ENCODE measurements at places on chromosomes 11 and 22.

- no peak for DNase-seq
Measured at GRCh38 chr11:43842021-43842420, 38.6 kb upstream of the ALKBH3 start.

GRCh38 chr11:130448416-130449309 is at the start of gene ADAMTS15:
Gene ADAMTS15, plus strand, starts transcription at chr11:130448645. Its CDS starts 329 bp downstream, at chr11:130448974.
- DNase-seq: peak; percentile 67

DNA sequence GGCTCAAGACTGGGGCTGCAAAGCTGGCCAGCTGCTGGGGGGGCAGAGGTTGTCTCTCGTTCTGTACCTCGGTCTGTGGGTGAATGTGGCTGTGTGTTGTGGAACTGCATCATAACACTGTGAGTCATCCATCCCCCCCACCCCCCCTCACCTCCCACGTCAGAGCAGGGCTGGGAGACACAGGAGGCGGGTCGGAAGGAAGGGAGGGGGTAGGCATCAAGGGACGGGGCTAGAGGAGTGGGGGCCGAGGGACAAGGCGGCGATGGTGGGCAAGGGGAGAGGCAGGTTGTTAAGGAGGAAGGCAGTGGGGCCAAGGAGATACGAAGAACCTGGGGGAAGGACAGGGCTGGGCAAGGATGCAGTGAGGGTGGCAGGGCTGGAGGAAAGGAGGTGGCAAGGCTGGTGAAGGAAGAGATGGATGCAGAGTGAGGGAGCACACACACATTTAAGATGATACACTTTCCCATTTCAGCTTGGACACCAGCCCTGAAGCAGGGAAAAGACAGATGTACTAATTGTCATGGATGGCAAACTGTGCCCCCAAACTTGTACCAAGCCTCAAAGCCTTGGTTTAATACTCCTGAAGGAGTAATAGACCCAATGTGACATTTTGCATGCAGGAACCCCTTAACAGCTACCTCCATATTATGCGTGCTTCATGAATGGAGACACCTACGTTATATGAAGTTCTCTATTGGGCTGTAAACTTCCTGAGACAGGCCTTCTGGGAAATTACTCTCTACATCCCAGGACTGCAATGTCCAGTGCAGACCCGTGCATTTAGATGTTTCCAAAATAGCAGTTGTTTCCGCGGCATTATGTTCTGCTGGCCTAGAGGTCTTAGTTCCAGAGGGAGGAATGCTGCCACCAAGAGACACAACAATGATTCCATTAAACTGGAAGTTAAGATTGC is at the start of gene YPEL4:
TSS of gene YPEL4 (minus strand) at position 87 of the 913 bp plus-strand sequence. CDS start 2,805 bp downstream, outside the sequence.
- peak; percentile 72 for DNase-seq

- no peak for DNase-seq
Measured at GRCh38 chr11:119788096-119788883, 59.3 kb upstream of the NECTIN1 start.

DNA sequence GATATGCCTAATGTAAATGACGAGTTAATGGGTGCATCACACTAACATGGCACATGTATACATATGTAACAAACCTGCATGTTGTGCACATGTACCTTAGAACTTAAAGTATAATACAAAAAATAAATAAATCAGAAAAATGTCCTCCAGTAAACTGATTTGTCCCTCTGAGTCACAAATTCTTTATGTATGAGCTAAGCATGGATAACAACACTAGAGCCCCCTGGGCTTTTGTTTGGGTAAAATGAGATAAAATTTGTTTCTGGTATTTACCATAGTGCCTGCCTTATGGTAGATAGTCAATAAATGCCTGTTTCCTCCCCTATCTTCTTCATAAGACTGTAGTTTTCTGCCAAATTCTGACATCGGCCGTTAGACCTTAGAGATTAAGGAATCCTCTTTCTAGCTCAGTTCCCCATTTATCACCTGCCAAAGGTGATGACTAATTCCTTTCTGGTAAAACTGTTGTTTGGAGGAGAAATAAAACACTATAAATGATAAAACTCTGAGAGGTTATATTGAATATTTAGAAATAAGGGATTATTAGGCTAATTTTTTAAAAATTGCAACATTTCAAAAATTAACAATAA is 43.6 kb upstream of the LUZP2 start:
- no peak for DNase-seq

GRCh38 chr11:91998481-91998880 is 226.1 kb upstream of the FAT3 start:
- no peak for DNase-seq

DNA sequence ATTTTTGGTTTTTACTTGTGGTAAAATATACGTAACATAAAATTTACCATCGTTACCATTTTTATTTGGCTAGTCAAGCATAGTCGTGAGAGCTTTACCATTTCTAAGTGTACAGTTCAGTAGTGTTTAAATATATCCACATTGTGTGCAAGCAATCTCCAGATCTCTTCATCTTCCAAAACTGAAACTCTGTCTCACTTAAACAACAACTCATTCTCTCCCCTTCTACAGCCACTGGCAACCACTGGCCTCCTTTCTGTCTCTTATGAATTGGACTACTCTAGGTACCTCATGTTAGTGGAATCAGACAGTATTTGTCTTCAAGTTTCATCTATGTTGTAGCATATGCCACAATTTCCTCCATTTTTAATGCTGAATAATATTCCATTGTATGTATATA is 37.4 kb downstream of the SMC1B start:
- DNase-seq: no peak

DNA sequence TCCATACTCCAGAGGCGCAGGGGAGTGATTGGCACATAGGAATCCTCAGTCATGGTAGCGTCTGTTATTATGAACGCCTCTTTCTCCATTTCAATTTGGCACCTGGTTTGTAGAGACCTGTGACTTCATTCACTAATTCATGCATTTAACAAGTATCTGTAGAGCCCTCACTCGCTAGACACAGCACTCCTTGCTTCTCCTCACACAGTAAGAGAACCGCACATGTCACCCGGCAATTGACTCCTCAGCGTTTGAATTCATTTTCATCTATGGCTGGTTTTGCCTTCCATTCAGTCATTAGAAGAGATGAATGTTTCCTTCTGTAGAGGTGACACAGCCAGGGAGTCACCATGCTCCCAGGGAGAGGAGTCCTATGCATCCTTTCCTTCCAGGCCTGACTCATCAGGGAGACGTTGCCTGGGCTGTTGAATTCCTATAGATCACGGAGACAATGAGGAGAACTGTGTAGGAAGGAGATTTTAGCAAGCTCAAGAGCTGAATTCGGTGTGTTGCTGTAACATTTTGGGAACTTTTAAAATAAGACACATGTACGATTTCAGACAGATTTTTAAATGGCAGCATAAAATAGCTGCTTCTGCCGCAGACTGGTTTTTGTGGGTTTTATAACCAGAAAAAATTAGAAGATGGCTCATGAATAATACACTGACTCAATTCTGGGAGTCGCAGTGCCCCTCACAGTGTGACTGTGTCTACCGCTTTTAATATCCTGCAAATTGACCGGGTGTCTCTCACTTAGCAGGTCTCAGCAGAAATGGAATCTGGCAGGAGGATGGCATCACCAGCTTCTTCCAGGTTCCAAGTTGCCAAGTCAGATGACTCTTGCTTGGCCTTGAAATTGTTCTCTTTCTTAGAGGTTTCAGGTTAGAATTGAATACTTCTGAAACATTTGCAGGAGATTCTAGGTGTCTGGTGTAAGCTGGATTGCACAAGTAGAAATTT is 44.4 kb upstream of the CLMP start:
- DNase-seq: no peak
